ENCODE measurements at places on chromosomes 2 and 18.

DNA sequence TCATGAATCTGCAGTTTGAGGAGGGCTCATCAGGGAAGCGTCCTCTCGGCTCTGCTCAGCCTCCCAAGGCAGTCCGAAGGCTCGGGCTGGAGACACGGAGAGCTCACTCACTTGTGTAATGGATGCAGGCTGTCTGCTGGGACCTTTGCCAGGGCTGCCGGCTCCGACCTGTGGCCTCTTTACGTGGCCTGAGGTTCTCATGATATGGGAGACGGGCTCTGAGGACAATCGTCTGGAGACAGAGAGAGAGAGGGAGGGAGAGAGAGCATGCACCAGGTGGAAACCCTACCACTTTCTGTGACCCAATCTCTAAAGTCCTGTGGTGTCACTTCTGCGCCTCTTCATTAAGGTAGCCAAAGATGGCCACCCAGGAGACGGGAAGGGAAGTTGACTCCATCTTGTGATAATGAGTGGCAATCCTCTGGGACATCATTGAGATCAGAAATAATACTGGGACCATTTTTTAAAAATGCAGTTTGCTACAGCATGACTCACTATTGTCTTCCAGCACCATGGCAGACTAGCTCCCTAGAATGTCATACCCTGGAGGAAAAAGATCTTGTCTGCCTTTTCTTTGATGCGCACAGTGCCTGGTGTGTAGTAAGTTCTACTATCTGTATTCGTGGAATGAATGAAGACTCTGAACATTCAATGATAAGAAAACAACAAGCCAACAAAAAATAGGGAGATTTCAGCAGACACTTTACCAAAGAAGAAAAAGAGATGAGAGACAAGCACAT lies 60.2 kb downstream of the CD8B2 start:
- DNase-seq: no peak

- DNase-seq: no peak
Observed at GRCh38 chr18:73691118-73691517, 456.5 kb downstream of the FBXO15 start.

- DNase-seq: no peak
Observed at GRCh38 chr2:16168506-16169264, 228.3 kb downstream of the MYCN start.

- no peak for DNase-seq
Observed at GRCh38 chr2:4073026-4073569, 369.7 kb downstream of the DCDC2C start.

GRCh38 chr18:55968550-55968949 lies 380.6 kb upstream of the TCF4 start:
- DNase-seq: no peak

- no peak for DNase-seq
Observed at GRCh38 chr2:100036793-100037192, 105.6 kb downstream of the AFF3 start.

Measured in inflammatory macrophage treated with lipopolysaccharide for 4 hours (primary cell).